ENCODE measurements at places on chromosomes 16 and 17.
A peak's percentile ranks its signal among the peaks of the same experiment; 100 is the strongest.

GRCh38 chr17:79988185-79988971, 47.3 kb downstream of the TBC1D16 start:
- peak; percentile 44 for DNase-seq

DNA sequence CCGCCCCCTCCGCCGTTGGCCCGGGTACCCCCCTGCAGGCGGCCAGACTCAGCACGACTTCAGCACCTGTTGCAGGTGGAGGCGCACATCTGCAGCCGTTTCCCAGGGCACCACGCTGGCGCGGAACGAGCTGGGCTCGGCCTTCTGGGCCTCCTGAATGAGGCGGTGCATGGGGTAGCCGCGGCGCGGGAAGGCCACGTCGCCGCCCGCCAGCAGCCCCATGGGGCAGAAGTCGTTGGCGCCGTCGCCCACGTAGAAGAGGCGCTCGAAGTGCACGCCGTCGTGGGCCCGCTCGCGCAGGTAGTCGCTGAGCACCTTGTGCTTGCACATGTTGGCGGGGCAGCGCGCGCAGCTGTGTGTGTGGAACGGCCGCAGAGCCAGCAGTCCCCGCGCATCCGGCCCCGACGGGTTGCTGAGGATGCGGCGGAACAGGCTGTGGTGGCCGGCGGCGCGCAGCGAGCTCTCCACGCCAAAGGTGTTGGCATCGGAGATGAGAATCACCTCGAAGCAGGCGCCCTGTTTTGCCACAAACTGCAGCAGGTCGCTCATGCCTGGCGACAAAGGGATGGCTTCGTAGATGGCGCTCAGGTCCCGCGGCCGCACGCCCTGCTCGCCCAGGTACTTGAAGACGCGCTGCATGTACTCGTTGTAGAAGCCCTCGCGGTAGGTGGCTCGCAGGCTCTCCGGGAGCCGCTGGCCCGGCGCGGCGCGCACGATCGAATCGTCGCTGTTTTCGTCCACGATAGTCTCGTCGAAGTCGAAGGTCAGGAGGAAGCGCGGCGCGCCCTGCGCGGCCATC, 6.2 kb downstream of the PHOSPHO1 start:
- no peak for DNase-seq

DNA sequence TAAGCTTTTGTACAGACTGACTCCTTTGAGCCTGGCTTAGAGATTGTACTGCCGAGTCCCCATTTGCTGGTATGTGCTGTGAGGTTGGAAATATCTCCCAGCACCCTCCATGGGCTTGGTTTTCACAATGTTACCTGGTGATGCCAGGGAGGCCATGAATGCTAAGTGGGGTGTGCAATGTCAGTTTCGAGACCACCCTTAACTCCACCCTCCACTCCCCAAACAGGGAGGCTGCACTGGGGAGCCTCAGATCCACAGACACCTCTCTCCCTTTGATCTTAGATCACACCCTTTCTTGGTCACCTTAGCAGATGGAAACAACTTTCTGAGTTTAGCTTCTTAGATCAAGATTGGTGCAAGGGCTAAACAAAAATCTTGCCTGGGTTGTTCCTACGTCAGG, 28.6 kb upstream of the PIK3R6 start:
- no peak for DNase-seq

DNA sequence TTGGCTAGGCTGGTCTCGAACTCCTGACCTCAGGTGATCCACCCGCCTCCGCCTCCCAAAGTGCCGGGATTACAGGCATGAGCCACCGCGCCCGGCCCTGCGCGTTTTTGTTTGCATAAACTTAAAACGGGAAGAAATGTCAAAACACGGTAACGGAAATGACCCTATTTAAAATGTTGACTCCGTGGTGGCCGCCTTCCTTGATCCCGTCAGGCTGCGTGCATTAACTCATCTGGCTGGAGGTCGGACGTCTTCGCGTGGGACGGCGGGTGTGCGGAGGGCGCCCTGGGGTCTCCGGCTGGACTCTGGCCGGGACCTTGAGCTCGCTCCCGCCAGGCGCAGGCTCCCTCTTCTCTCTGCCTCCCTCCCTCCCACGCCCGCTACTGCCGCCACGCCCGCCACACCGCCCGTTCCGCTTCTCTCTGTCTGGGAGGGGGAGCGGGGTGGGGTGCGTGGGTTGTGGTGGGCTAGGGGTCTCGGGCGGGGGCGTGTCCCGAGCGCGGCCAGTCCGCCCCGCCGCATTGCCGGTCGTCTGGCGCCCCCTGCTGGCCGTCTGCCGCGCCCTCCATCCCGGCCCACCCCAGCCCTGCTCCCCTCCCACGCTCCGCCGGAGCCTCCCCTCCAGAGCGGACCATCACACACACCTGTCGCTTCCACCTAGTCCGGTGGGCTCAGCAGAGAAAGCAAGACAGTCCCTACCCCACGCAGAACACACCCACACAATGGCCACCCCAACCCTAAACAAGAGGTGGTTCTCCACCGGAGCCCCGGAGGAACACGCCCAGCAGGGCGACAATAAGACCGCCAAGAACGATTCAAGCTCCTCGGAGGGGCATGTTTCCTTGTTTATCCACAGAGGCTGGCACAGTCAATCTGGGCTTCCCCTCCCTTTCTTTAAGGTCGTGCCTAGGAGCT, 1.2 kb upstream of the CCDC42 start:
- DNase-seq: peak; percentile 10

DNA sequence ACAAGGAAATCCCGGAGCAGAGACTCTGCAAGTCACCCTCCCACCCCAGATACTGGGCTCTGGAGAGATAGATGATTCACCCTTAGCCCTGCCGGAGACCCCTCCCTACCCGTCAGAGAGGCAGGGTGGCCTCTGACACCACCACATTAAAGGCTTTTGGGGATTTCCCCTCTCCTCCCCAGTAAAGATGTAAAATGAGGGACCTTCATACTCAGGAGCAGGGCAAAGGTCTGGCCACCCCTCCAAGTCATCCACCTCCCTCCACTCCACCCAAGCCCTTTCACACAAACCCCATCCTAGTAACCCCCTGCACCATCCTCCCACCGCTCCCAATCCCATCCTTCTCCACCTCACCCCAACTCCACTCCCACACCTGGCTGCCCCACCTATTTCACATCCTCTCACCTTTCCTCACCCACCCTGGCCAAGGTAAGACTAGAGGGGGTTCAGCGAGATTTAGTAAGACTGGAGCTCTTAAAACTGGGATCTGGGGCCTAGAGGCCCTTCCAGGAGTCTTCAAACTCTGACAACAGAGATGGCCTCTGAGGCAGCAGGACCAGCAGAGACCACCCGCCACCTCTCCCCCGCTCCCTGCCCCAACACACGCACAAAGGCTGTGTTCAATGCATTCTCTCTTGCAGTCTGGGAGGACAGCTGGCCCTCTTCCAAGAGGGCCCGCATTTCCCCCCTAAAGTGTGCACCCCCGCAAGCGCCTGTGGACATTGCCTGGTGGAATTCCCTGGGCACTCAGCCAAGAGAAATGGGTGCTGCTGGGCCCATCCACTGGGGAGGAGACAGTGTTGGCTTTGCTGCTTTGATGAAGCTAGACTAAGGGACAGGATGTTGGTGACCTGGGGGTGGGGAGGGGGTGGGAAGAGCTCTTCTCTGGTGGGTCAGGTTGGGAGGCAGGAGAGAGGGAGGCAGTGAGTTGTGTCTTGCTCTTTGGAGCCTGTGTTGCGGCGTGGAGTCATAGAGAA, 1.1 kb downstream of the ABAT start:
- no peak for DNase-seq

- DNase-seq: no peak
Observed at GRCh38 chr16:89197033-89197632, 3.2 kb downstream of the SLC22A31 start.

- no peak for DNase-seq
Observed at GRCh38 chr17:73007407-73007806, 85.1 kb downstream of the SLC39A11 start.

DNA sequence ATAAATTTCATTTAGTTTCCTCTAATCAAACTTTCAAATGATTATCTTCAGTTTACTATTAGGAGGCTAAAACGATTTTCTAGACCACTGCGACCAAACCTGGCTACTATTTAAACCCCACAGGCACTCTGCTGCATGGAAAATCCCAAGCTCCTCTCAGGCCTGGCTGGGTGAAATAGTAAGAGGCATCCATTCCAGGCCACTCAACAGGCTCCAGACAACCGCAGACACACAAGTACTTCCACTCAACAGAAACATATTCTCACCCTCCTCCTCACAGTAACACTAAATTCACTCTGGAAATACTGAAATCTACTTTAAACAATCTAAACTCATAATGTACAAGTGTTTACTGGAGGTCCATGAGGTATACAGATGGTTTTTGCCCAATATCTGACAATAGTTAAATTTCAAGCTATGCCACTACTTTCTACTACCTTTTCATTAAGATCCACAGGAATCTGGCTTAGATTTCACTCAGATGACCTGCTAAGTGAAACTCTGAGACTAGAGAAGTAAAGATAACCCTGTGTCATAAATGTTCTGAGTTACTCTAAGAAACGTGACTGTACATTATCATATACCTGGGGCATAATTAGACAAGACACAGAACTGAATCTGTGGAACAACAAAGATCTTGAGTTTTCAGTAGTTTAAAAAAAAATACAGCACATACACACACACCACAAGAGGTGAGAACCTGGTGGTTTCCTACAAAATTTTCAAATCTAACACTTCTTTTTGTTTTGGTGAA, 10.4 kb downstream of the VPS53 start:
- no peak for DNase-seq

- DNase-seq: no peak
Observed at GRCh38 chr17:45271603-45272002, 9.7 kb upstream of the SPATA32 start.

- no peak for DNase-seq
Observed at GRCh38 chr17:50312308-50312707, 33.6 kb upstream of the XYLT2 start.

DNA sequence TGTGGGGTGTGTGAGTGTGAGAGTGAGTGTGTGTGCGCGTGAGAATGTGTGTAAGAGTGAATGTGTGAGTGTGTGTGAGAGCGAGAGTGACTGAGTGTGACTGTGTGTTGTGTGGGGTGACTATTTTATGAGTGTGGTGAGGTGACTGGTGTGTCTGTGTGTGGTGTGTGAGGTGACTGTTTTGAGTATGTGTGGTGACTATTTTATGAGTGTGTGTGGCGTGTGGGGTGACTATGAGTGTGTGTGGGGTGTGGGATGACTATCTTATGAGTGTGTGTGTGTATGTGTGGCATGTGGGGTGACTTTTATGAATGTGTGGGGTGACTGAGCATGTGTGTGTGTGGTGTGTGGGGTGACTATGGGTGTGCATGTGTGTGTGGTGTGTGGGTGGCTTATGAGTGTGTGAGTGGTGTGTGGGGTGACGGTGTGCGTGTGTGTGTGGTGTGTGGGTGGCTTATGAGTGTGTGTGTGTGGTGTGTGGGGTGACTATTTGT, 152.9 kb upstream of the PLCG2 start:
- DNase-seq: no peak

DNA sequence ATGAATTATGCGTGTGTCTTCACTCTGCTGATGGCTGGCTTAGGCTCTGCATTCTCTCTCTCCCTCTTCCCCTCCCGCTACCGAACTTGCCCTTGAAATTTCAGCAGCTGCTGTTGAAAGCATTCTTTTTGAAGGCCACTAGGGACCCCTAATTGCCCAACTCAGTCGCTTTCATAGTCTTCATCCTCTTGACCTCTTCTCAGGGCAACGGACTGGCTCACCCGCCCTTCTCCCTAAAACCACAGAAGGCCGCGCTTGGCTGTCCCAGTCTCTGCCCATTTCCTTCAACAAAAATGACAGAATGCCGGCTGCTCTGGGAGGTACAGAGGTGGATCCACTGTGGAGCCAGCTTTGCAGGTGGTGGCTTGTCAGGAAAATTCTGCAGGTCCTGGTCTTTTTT, 21.0 kb upstream of the FMNL1 start:
- no peak for DNase-seq

- no peak for DNase-seq
Observed at GRCh38 chr17:81034168-81034777, 678 bp upstream of the BAIAP2 start.

DNA sequence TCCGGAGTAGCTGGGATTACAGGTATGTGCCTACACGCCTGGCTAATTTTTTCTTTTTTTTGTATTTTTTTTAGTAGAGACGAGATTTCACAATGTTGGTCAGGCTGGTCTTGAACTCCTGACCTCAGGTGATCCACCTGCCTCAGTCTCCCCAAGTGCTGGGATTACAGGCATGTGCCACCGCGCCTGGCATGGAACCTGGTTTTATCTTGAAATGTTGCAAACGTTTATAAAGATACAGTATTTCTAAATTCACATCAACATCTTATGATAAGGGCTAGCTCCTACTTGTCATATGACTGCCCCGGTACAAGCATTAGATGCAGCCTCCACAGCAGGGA, 1.5 kb upstream of the IST1 start:
- DNase-seq: no peak

- no peak for DNase-seq
Observed at GRCh38 chr16:12238598-12238997, 262.1 kb downstream of the SNX29 start.

DNA sequence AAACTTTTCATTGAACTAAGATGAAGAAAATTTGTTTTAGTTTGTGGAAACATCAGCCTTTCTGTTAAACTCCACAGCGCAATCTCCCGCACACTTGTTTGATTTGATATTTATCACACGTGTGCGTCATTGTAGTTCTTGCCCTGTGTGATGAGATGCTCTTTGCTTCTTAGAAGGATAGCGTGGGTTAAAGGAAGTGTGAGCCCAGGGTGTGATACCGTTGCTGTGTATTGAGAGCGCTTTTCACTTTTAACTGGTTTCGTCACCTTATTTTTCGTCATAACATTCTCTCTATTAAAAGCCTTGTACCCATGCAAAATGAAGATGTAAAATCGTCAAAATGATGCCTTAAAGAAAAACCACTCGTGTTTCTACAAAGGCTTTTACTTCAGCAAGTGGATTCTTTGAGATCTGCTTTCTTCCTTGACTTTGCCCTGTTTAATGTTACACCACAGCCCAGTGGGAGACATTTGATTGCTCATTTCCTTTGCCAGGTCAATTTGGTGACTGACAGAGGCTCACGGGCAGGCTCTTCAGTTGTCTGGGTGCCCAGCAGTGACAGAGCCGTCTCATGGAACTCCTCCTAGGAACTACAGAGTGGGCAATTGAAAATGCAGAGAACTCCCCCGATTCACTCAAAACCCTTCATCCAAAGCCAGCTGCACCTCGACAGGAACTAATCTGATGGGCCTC, 61.1 kb downstream of the RPA1 start:
- no peak for DNase-seq

GRCh38 chr16:81136390-81137335, 40.5 kb upstream of the GCSH start:
- DNase-seq: no peak

DNA sequence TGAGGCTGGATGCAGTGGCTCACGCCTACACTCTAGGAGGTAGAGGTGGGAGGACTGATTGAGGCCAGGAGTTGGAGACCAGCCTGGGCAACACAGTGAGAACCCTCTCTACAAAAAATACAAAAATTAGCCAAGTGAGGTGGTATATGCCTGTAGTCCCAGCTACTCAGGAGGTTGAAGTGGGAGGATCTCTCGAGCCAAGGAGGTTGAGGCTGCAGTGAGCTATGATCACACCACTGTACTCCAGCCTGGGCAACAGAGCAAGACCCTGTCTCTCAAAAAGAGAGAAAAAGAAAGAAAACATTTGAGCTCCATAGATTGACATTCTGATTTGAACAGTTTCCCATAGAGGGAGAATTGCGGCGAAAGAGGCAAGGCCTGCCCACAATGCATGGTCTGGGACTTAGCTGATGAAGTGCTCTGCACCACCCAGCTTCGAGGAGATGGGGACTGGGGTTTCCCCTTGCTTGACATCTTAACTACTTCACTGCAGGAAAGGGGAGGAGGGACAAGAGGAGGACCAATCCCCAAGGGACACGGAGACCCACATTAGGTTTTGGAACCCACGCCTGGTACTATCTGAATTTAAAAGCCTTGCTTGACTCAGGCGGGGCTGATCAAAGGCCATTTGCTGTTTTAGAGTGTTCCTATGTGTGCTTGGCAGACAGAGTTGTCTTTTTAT, 21.7 kb downstream of the MSI2 start:
- DNase-seq: no peak

Measured in GM04504 (cell line).